ENCODE measurements at places on chromosomes 16 and 17.

- no peak for DNase-seq
Measured at GRCh38 chr16:31194898-31195297, 7.7 kb downstream of the PYCARD start.

DNA sequence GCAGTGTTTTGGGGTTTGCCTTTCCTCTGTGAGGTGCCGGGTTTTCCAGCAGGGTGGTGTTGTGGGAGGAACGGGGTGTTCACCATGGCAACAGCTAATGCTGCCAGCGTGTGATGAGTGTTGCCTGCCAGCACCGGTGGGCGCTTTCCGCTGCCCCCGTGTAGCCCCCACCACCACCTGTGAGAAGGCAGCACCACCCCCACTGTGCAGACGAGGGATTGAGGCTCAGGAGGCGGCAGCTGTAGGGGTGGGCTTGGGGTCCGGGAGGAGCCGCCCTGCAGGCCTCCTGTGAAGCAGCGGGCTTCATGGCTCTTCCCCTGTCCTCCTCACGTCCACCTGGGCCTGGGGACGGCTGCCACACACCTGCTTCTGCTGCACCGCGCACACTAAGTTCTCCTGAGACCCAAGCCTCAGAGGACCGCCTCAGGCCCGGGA is 5.2 kb downstream of the RAB40C start:
- no peak for DNase-seq

DNA sequence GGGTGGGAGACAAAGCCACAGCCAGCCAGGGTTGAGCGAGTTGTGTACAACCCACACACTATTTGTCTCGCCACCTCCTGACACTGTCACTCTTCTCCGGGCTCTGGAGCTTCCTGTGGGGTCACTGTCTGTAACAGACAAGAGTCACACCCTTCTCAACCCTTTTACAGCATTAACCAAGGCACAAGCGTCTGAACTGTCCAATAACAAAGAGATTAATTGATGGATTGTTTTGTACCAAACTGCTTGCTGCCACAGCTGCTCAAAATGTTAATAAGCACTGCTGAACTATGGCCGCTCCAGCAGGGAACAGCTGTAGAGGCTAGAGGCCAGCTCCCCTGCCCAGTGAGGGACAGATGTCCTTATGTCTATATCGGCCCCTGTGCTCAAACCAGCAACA is 25.2 kb upstream of the HYDIN start:
- DNase-seq: no peak

DNA sequence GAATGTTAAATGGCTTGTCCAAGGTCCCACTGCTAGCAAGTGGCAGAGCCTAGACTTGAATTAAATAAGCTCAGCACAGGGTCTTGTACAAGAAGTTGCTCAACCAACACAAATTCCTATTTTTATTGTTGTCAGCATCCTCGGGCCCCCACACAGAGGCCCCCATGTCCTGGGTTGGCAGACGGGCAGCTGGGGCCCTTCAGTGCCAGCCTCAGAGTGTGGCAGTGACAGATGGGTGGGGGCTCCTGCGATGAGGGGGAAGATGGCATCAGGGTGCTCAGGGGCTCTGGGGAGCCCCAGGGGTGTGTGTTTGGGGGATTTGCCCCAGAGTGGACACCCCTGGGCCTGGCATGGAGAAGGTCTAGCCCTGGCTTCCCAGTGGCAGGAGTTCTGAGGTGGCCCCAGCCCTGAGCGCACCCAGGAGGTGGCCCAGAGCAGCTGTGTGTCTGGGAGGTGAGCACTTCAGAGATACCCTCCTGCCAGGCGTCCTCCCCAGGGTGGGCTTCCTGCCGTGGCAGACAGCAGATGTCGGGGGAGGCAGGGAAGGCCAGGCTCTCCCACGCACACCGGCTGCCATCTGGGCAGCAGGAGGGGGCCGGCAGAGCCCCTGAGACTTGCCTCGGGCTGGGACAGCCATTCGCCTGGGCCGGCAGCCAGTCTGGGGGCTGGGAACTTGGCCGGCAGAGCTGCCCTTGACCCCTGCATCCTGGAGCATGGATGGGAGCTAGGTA is 150.8 kb downstream of the C16orf78 start:
- DNase-seq: no peak

DNA sequence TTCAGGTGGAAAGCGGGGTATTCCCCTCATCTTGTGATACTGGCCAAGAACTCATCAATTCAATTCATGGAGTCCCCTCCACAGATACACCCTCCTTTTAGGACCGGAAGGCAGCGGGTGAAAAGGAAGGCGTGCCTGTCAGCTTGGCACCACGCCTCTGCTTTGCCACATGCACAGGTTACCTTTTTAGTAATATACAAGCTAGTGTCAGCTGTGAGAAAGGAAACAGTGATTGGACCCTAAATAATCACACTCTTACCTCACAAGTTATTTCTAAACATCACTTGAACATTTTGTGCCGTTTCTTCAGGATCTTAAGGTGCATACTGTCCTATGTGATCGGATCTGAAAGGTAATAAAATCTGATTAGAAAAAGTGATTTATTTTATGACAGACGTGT is 15.7 kb downstream of the ZDHHC7 start:
- no peak for DNase-seq

DNA sequence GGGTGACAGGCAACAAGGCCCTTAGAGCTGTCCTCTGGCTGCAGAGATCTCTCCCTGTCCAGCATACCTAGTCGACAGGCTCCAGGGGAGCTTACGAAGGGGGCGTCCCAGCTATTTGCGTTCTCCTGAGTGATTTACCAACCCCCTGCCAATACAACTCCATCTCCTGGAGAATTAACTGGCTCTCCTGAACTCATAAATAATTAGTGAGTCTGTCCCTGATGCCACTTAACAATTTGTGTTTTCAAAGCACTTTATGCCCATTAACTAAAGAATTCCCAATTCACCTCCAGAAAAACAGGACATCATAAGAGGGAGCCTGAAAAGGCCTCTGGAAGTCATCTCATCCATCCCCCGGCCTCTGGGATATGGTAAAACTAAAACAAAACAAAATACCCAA is 26.7 kb downstream of the SDK2 start:
- DNase-seq: no peak

GRCh38 chr17:47629826-47630225 is 19.9 kb upstream of the KPNB1 start:
- DNase-seq: no peak

DNA sequence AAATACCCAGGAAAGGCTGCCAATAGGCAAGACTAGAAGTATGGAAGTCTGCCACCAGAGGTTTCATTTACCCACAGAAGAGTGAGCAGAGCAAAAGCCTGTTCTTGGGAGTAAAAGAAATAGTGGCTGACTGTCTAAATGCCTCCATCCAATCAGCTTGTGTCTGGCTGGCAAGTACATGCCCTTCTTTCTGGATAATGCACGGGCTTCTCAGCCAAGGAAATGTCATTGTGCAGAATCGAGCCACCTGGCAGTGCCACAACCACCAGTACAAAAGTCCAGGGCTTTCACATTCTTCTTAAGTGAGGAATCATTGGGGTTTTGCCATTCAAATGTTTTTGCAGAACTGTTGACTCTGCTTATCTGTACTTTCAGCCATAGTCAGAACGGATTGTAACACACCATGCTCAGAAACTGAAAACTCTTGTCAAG is 10.1 kb upstream of the ERCC4 start:
- peak; percentile 98 for DNase-seq

DNA sequence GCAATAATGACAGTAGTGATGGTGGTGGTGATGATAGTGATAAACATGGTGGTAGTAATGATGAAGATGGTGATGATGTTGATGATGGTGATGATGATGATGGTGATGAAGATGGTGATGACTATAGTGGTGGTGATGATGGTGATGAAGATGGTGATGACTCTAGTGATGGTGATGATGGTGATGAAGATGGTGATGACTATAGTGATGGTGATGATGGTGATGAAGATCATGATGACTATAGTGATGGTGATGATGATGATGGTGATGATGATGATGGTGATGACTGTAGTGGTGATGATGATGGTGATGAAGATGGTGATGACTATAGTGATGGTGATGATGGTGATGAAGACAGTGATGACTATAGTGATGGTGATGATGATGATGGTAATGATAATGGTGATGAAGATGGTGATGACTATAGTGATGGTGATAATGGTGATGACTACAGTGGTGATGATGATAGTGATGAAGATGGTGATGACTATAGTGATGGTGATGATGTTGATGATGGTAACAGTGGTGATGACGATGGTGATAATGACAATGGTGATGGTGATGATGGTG is 35.6 kb downstream of the DYNLRB2 start:
- no peak for DNase-seq

DNA sequence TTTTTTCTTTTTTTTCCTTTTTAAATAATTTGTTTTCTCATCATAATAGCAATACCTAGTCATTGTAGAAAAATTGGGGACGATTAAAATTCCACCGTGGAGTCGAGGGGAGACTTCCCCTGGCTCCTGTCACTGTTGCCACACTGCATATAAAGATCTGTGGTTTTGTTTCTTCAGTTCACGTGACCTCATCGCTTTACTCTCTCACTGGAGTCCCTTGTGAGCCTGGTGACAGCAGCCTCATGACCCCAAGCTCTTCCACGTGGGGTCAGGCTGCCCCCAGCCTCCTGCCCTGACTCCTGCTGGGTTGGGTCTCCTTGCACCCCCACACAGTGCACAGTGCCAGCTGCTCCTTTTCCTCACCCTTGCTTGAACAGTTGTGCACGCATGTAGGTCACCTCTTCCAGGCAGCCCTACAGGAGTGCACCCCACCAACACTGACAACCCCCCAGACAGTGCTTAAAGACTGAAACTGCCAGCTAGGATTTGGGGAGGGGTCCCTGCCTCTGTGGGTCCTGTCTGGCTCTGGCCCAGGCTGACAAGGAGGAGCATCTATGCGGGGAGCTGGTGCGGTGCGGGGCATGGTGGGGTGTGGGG is 7.3 kb upstream of the METRNL start:
- DNase-seq: no peak

DNA sequence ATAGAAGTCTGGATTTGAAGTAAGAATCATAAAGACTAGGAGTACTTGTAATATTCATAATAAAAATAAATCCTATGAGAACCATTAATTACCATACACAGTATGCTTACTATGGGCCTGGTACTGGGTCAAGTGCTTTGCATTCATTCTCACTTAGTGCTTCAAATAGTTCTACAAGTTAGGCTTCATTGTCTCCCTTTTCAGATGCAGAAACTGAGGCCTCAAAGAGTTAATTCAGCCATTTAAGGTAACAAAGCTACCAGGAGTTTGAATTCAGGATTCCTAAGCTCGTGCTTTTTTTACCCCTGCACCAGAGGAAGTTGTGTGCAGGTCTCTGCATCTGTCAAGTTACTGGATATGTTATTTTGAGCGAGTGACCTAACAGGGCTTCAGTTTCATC is 1098.4 kb upstream of the EEF2KMT start:
- DNase-seq: no peak

DNA sequence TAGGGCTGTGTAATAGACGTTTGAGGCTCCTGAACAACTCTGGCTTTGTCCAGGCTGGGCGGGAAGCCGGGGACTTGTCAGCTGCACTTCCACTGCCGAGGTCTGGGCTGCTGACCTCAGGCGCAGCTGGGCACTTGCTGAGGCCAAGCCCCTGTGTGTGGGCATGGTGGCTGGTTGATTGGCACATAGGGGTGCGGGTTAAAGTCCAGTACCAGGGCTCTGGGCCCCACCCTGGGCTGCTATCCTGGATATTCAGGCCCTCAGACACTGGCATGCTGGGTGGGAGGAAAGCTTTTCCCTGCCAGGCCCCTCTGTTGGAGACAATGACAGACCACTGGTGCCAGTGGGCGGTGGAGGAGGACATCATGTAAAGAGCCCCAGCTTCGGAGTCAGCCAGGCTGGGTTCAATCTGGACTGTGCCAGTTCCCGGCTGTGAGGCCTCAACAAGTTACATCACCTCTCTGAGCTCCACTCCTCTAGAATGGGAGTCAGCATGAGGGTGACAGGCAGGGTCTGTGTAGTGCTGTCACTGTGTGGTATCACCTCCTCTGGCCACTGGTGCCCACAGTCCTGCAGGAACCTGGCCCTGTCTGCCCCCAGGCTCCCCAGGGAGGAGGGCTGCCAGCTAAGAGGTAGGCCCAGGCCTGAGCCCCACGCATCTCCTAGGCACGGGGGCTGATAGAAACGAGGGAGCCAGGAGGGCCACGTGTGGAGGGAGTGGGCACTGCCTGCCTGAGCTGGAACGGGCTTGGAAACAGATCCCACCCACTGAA is 42.5 kb downstream of the PSME3IP1 start:
- no peak for DNase-seq

GRCh38 chr16:17063201-17064139 is 407.3 kb downstream of the XYLT1 start:
- DNase-seq: no peak

DNA sequence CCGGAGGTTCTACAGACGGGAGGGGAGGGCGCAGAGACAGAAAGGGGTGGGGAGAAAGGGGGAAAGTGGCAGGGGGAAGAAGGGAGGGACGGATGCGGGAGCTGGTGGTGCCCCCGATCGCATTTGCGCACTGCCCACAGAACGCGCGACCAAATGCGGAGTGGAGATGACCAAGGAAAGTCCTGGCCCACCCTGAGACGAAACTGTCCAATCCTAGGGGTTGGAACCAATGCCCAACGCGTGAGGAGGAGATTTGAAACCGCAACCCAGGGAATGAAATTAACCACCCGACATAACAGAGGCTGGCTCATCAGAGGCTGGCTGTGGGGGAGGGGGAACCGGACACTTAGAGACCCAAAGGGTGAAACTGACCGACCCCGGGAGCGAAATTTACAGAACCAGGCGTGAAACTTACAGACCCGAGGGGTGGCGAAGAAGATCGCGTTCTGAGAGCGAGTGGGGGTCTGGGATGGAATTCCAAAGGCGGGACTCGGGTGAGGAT is 1.4 kb downstream of the HES7 start:
- DNase-seq: peak; percentile 66

GRCh38 chr17:38715216-38715943 is 10.3 kb downstream of the MLLT6 start:
- DNase-seq: no peak

- peak; percentile 13 for DNase-seq
Measured at GRCh38 chr16:53291757-53292392, 142.4 kb upstream of the RBL2 start.

GRCh38 chr16:29696881-29697331 is 17.9 kb downstream of the QPRT start:
- no peak for DNase-seq

- DNase-seq: peak; percentile 40
Measured at GRCh38 chr17:32007463-32008298, 498 bp downstream of the LRRC37B start.

GRCh38 chr16:14057878-14058382 is 13.2 kb upstream of the MRTFB start:
- no peak for DNase-seq

GRCh38 chr17:50482516-50482915 is 3.9 kb downstream of the RSAD1 start:
- peak; percentile 98 for DNase-seq
